Stimulated activated CD8-positive, alpha-beta memory T cell treated with anti-CD3 and anti-CD28 coated beads, Interleukin-15, amount 100 ng/mL, for 48 hours (primary cell): ENCODE measurements at places on chromosomes 11 and 22.

GRCh38 chr11:3981084-3981633 is 113.4 kb upstream of the RRM1 start:
- DNase-seq: no peak

- DNase-seq: no peak
Measured at GRCh38 chr11:43930868-43931716, 11.3 kb upstream of the C11orf96 start.

DNA sequence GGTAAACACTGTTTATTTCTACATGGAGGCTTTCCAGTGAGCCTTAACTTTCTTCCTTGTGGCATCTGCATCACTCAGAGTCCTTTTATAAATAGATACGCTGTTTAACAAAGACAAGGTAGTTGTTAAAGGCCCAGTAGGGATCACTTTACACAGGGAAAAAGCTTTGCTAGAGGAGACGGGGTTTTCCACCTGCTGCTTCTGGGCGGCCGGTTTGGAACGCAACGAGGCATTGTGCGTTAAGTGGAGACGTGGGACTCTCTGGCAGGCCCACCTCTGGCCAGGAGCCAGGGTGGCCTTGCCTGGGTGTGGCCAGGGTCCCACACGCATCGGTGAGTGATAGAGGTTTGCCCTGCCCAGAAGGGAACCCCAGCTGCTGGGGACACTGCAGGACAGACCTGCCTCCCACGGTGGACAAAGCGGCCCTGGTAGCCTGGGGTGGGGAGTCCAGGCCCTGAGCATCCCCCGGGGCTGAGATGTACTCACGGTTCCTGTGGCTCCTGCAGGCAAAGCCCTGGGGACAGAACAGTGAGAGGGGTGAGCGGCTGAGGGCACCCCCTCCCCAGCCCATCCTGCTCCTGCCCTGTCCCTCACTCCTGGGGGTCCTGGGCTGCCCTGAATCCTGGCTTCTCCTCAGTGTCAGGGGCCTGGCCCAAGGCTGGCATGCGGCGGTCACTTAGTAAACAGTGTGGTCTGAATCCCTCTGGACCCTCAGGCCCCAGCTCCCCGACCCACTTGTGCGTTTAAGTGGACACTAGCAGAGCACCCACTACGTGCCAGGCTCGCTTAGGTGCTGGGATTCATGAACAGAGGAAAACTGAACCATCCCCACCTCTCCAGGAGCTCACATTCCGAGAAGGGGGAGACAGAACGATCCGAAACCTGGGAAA is 4.2 kb downstream of the IL17REL start:
- DNase-seq: no peak

DNA sequence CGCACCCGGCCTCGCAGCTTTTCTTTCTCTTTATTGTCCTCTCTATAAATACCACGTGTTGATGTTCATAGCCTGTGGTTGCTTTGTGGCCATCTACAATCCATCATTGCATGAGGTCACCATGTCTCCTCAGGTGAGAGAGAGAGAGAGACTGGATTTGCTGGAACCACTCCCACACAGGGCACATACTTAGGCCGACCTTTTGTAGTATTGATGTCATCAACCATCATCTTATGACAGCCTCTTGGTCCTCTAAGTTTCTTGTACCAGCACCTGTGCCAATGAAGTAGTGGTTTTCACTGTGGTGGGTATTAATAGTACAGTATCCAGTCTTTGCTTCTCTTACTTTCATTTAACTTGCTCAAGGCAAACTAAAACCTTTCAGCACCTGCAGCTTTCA is 22.8 kb upstream of the P2RY6 start:
- no peak for DNase-seq

DNA sequence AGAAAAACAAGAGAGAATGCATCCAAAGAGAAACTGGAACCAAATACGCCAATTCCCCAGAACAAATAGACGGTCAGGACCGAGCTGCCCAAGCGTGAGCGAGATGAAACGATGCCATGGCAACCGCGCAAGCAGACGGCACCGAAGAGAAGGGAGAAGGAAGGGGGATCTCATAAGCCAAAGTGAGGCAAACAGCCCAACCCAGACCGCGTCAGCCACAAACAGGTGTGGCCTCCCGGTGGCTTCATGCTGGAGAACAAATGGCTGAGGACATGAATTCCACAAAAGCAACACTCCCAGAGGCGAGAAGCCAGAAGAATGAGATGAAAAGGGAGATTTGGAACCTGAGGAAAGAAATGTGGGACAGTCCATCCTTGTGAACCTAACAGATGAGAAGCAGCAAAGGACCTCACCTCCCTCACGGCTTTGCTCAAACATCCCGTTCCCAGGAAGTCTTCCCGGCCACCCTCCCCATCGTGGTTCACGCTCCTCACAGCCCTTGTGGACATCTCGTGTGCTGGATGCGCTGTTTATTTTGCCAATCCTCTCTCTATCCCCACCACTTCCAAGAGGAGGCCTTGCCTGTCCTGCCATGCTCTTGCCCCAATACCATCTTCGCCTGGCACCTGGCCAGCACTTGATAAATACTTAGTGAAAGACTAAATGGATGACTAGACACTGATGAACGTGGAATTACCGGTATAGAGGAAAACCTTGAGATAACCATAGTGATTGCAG is 89.1 kb upstream of the RTL6 start:
- no peak for DNase-seq
